Adrenal gland (tissue), 19 donors: ENCODE measurements at places on chromosomes 7 and 10.
A peak's percentile ranks its signal among the peaks of the same experiment; 100 is the strongest.

DNA sequence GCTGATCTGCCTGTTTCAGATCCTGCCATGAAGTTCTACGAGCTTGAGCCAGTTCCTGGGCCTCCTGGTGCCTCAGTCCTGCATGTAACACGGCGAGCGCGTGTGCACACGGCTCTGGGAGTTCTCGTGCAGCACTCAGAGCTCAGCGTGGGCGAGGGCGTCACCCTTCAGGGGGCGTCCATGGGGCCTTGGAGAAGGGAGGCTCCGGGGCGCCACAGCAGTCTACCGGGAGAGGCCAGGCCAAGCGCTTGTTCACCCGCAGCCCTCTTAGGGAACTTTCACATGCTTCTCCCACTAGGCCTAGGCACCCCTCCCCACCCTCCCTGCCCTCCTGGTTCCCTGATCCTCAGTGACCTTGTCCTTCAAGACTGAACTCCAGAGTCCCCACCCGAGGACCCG is 83.1 kb downstream of the BMS1 start:
- DNase-seq, result no peak

DNA sequence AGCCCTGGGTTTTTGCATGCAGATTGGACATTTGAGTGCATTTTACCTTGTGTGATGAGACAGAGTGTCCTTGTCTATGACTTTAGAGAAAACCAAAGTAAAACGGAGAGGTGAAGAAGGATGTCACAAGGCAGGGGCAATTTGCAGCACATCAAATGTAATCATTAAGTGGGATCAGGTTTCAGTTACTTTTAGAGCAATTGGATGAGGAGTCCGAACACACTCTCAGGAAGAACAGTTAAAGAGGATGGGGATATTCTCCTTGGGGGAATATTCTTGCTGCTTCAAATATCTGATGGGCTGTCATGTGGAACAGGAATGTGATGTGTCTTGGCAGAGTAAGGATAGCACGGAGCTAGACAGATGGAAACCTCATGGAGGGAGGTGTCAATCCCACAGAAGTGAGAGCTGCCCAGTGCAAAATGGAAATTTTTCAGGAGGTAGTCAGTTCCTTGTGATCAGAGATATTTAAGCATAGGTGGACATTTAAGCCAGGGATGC is 757 bp downstream of the RAB19 start:
- DNase-seq, result no peak

- DNase-seq, result no peak
Observed at GRCh38 chr7:99362801-99363200, 11.7 kb upstream of the ARPC1B start.

DNA sequence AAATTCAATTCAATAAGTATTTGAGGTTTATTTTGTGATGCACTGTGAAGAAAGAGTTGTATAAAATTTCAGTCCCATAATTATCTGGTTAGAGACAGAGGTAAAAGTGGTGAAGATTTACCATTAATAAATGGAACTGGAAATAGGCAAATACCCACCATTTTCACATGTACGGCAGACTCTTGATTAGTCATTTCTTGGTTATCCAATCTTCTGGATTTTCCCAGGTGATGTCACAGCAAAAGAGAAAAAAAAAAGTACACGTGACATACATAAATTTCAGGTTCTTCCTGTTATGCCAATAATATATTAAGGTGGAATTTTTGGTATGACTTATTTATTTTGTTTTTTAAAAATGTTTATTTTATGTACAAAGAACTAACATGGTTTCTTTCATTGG is 26.8 kb downstream of the NT5C3A start:
- DNase-seq, result no peak

- DNase-seq, result peak; percentile 92
Observed at GRCh38 chr7:27156508-27156898, at the start of gene HOXA7. Gene HOXA7, minus strand, starts transcription at chr7:27156675. Its CDS starts 130 bp downstream, at chr7:27156545.
